ENCODE measurements at places on chromosomes 2 and 18.

- no peak for DNase-seq
Observed at GRCh38 chr2:47414682-47415458, 11.9 kb downstream of the MSH2 start.

DNA sequence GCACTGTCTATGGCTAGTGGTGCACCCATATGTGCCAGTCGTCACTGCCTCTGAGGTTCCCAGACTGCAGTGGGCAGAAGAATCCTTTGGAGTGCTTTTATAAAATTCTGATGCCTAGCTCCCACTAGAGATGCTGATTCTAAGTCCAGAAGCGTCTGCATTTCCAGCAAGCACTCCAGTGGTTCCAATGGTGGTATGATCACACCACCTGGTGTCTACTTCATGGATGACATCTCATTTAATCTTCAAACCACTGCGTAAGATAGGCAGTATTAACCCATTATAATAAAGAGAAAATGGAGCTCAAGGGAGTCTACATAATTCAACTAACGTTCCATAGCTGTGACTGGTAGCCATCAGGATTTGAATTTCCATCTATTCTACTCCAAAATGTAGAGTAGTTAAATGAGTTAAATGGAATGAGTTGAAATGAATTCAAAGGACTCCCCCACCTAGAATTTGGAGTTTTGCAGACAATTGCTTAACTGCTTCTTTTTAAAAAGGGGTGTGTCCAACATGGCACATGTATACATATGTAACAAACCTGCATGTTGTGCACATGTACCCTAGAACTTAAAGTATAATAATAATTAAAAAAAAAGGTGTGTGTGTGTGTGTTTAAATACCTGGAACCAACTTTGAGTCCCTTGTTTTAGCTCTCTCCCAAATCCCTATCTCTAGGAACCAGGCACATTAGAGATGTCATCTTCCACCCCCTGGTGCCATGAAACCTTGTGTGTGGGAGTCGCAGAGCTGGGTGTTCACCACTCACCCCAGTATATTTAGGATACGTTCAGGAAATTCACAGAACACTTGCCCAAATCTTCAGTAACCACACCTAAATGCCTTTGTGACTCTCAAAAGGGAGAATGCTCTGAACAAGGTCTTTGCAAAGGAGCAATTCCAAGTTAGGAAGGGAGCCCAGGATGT, 14.1 kb downstream of the LAMA3 start:
- no peak for DNase-seq

GRCh38 chr2:94872676-94873361, 1.6 kb downstream of the TEKT4 start:
- DNase-seq, result no peak

GRCh38 chr2:145740302-145740701, 1220.4 kb upstream of the ZEB2 start:
- DNase-seq, result no peak

DNA sequence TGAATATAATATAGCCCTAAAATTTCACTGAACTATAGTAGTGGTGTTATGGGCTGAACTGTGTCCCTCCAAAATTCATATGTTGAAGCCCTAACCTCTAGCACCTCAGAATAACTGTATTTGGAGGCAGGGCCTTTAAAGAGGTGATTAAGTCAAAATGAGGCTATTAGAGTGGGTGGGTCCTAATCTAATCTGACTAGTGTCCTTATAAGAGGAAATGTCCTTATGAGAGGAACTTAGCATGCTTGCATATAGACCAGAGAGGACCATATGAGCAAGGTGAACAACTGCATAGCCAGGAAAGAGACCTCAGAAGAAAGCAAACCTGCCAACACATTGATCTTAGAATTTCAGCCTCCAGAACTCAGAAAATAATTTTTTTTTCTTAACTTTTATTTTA, 238.4 kb downstream of the ZEB2 start:
- DNase-seq, result no peak

- no peak for DNase-seq
Observed at GRCh38 chr18:31156821-31157763, 5.6 kb downstream of the DSC1 start.

- no peak for DNase-seq
Observed at GRCh38 chr2:167264380-167264779, 376.1 kb downstream of the XIRP2 start.

DNA sequence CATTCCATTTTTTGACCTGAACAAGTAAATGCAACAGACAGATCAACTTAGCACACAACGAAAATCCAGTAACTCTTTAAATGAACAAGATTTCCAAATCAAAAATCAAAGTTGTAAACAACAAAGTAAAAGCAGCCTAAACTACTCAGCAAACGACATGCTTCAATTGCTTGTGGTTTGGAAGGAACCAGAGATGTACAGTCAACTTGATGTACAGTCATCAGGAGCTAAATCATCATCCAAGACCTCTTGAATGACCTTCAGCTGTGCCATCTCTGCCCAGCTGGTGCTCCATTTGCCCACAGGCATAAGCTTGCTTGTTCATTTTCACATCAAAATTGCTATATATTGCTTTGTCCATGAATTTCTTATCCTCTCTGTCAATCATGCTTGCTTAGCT, 109.8 kb downstream of the UPP2 start:
- no peak for DNase-seq

DNA sequence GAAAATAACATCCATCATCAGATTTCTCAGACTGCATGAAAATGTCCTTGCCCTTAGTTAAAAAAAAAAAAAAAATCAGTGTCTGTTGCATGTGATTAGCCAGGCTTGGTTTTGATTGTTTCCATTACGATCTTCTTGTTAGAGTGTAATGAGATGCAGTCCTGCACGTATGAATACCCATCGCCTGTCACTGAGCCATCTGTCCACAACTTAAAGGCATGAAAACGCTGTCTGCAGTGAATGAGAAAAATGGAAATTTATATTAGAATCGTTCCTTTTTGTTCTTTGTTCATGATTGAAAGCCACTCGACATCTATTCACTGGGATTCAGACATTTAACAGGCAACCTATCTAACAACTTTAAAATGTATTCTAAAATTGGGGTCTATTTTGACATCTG, 521.7 kb upstream of the SPHKAP start:
- no peak for DNase-seq

DNA sequence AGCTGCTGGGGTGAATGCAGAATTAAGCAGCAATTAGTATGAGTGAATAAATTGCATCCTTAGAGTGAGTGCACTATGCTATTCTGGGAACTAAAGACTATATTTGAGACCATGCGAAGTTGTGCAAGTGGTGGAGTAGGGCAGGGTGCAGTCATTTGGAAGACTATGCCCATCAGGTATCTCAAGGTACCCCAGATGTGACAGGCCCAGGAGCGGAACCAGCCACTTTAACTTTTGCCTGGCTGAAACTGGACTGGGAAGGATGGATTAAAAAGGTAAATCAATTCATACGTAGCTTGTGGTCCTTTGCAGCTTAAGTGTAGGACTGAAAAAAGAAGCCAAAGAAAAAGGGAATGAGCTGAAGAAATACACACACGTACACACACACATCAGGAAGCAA, 1.7 kb downstream of the KYNU start:
- no peak for DNase-seq

DNA sequence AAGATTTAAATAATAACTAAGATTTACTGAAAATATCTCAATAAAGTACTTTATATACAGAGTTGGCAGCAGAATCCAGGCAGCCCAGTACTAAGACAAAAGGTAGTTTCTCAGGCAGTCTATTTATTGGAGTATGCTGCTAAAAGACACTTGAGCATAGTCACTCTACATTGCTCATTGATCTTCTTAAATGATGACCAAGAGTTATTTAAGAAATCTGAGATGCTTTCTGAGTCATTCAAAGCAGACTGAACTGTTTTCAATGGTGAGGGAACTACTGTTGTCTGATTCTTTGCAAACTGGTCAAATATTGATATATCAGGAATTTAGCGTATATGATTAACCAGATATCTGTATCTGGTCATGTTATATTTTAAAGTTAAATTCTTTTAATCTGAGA, 133.6 kb downstream of the PHLPP1 start:
- DNase-seq, result no peak

GRCh38 chr2:113891265-113891959, 1.5 kb downstream of the ACTR3 start:
- DNase-seq, result no peak

GRCh38 chr2:101842471-101842870, 145.0 kb downstream of the MAP4K4 start:
- DNase-seq, result no peak

GRCh38 chr2:109497463-109497862, 116.3 kb downstream of the SEPTIN10 start:
- no peak for DNase-seq

GRCh38 chr2:33129263-33130053, 182.7 kb downstream of the LTBP1 start:
- DNase-seq, result no peak
